ENCODE measurements at places on chromosomes 13 and 19. TPM values are rescaled to one million over a fixed set of nuclear protein-coding genes. Genes with fewer than 3 reads are reported as not detected.

Gene BRME1
- total RNA-seq = not detected

Gene TTC9B
- total RNA-seq = 0.34 TPM

Gene CCNE1
- 25.1 TPM for total RNA-seq

Gene ZNF132
- 0.09 TPM for total RNA-seq

Gene ENOX1
- total RNA-seq = 0.97 TPM

Gene F7
- 0.09 TPM for total RNA-seq

Gene NCCRP1
- 1.2 TPM for total RNA-seq

Gene PSG5
- total RNA-seq = 0.58 TPM

Gene YJEFN3
- total RNA-seq = 4.4 TPM

Gene PNMA8A
- total RNA-seq = 10.8 TPM

Gene FBN3
- not detected for total RNA-seq

Gene ZNF446
- total RNA-seq = 15.1 TPM

Gene KLF5
- total RNA-seq = 30.1 TPM

Gene ZNF610
- not detected for total RNA-seq

Gene CKM
- total RNA-seq = not detected

Gene CEACAM7
- not detected for total RNA-seq

Gene THSD1
- total RNA-seq = 7.3 TPM

Gene UNC13A
- total RNA-seq = 1.5 TPM

Gene KIR2DL1
- total RNA-seq = not detected

Gene FCER2
- not detected for total RNA-seq

Gene RXFP2
- total RNA-seq = not detected

Gene AKT2
- total RNA-seq = 182 TPM

Gene CCDC169
- 0.37 TPM for total RNA-seq

Gene PPP1R12C
- total RNA-seq = 86.1 TPM

Gene C19orf44
- total RNA-seq = 2.8 TPM

Gene RNF225
- not detected for total RNA-seq

Gene GFY
- 0.14 TPM for total RNA-seq

Gene ZNF473
- total RNA-seq = 12.2 TPM

Gene ZNF14
- 1.9 TPM for total RNA-seq

Gene PEAK3
- total RNA-seq = not detected

Gene PCSK4
- total RNA-seq = 0.41 TPM

Gene PSG4
- 0.76 TPM for total RNA-seq

Gene ZNF90
- not detected for total RNA-seq

Gene ZBTB32
- not detected for total RNA-seq

Gene ELSPBP1
- not detected for total RNA-seq

Gene CERS1
- total RNA-seq = 7.2 TPM

Gene RAB20
- 1.4 TPM for total RNA-seq

Gene KLK2
- total RNA-seq = not detected

Gene CYP4F22
- 0.21 TPM for total RNA-seq

Gene ZNF418
- 0.67 TPM for total RNA-seq

Gene IL12RB1
- total RNA-seq = not detected

Gene ISYNA1
- total RNA-seq = 42.2 TPM

Gene TEX29
- total RNA-seq = not detected

Gene ZNF780B
- 6.7 TPM for total RNA-seq

Gene PRODH2
- 0.38 TPM for total RNA-seq

Gene NMRK2
- total RNA-seq = not detected

Gene TLE6
- 4.4 TPM for total RNA-seq

All from A549 treated with ZK216348 at 1 μM for 4 hours (cell line).